ENCODE measurements at places on chromosomes 3 and 15. TPM values are rescaled to one million over a fixed set of nuclear protein-coding genes. Genes with fewer than 3 reads are reported as not detected.
A peak's percentile ranks its signal among the peaks of the same experiment; 100 is the strongest.

Gene CPB1
- not detected for total RNA-seq

Gene ITGA11
- total RNA-seq, result 0.92 TPM

DNA sequence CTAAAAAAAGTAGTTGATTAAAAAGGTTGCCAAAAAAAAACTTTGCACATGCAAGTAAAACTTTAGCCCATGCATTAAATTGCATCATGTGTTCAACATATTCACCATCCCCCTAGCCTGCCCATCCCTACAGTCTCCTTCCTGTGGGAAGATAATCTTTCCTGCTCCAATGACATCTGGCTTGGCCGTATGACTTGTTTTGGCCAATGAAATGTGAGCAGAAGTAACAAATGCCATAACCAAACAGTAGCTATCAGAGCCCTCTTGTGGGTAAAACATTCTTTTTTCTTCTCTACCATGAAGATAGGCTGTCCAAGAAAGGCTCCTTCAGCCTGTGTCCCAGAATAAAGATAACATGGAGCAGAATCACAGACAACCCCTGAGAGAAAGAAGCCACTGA, 15.3 kb downstream of the ERC2 start:
- no peak for DNase-seq
- no peaks in the 10 kb centered on the region for H3K36me3 ChIP-seq
- no peak overlapping the region for H3K27ac ChIP-seq

Gene SLC12A1
- not detected for total RNA-seq

Gene THOC7
- total RNA-seq, result 107 TPM

DNA sequence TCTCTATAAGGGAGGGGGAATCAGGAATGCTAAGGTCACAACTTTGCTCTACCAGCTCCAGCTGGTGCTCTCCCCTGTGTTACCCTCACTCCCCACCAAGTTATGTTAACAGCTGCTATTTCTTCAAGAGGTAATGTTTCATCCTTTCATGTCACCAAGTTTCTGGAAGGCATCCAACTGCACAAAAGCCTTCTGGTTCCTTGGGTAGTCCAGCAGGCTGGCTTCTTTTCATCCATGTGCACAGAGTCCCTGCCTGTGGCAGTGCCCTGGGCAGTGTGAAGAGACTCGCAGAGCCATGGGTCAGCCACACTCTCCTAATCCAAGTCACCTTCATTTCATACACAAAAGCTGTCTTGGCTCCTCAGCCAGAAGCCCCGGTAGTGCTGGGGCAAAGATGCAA, 737.5 kb upstream of the LMCD1 start:
- no peaks in the 10 kb centered on the region for H3K4me1 ChIP-seq
- no peaks in the 10 kb centered on the region for H3K36me3 ChIP-seq
- no peak for DNase-seq
- H3K4me3 ChIP-seq, result no peak overlapping the region
- H3K27ac ChIP-seq, result no peak overlapping the region

DNA sequence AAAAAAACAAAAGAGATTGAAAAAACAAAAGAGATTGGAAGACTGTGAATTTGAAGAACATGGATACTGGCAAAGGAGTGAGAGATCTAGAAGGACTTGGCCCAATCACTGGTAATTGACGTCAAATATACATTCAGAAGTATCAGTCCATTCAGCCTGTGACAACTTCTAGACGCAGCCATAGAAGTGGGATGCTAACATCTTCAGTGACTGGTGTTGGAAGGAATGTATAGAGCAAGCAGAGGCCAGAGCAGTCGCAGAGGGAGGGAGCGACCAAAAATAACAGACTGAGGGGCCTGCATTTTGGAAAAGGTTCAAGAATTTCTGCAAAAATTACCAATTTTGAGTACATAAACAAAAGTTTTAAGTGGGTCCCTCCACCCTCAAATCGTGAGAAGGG, 473.3 kb downstream of the CADM2 start:
- no peaks in the 10 kb centered on the region for H3K4me1 ChIP-seq
- no peak overlapping the region for H3K4me3 ChIP-seq

GRCh38 chr3:130539005-130539404, 22.0 kb downstream of the COL6A6 start:
- no peaks in the 10 kb centered on the region for H3K36me3 ChIP-seq
- peaks cover 8% of the 10 kb centered on the region for H3K27me3 ChIP-seq
- H3K4me3 ChIP-seq, result no peak overlapping the region
- H3K27ac ChIP-seq, result no peak overlapping the region

DNA sequence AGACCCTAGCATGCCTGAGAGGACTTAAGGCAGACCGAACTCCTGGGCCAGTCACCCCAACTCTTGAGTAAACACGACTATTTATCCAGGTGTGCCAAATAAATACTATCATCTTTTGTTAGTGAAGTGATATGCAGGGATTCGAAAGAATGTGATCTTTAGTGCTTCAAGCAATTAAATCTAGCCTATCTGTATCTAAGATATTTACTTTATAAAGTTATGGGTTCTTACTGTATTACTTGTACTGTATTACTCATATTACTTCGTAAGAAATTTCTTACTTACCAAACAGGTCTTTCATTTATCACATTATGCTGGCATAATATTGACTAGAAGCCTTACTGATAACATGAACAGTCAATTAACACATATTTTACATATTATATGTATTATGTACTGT, 211.6 kb upstream of the NECTIN3 start:
- DNase-seq, result no peak
- no peaks in the 10 kb centered on the region for H3K36me3 ChIP-seq
- H3K4me3 ChIP-seq, result no peak overlapping the region
- H3K27me3 ChIP-seq, result peaks cover 4% of the 10 kb centered on the region
- H3K4me1 ChIP-seq, result no peaks in the 10 kb centered on the region
- no peak overlapping the region for H3K27ac ChIP-seq

Gene DLL4
- 0.14 TPM for total RNA-seq

DNA sequence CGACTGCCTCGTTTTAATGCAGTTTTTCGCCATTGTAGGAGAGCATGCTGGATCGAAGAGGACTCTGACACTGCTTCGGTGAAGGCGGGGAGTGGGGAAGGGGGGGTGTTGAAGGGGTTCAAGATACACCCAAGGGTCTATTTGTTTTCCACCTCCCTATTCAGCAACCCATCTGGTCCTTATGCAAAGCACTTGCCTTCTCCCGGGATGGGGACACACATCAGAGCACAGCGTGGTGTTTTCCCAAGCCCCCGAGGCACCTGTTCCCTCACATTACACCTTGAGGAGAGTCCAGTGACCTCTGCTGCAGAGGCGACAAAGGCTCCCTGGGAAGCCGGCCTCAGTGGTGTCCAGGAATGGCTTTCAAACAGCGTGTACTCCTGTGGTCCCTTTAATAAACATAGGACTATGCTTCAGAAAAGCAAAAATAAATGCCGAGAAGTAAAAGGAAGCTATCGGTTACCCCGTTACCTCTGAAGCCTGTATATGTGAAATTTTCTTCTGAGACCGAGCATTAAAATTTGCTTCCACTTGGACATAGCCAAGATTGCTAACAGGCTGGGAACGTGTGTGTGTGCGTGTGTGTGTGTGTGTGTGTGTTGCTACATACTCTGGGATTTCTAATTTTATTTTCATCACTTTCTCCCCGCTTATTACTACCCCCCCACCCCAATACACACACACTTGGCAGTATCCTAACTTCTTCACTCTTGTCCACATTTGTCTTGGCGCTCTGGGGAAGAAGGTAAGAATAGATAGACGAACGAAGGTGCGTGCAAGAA, 53.2 kb downstream of the CCDC54 start:
- peaks cover 56% of the 10 kb centered on the region for H3K27me3 ChIP-seq
- no peak for DNase-seq
- H3K4me3 ChIP-seq, result peak overlapping the region; percentile 79
- H3K4me1 ChIP-seq, result peaks cover 17% of the 10 kb centered on the region

Gene LRRC2
- not detected for total RNA-seq

DNA sequence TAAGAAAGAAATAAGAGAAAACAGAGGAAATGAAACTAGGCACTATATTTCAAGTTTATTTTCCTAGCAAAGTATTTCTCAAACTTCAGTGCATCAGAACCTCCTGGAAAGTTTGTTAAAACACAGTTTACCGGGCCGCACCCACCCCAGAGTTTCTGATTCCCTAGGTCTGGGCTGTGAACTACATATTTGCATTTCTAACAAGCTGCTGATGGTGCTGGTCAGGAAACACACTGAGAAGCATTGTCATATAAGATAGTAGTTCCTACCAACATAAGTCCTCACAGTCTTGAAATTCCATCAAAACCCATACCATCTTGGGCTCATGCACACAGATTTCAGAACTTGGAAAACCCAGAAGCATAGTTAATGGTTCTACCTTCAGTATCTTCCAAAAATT, 8.3 kb downstream of the SLC9A9 start:
- H3K4me1 ChIP-seq, result peaks cover 10% of the 10 kb centered on the region
- no peak overlapping the region for H3K27ac ChIP-seq

Gene P3H2
- not detected for total RNA-seq

DNA sequence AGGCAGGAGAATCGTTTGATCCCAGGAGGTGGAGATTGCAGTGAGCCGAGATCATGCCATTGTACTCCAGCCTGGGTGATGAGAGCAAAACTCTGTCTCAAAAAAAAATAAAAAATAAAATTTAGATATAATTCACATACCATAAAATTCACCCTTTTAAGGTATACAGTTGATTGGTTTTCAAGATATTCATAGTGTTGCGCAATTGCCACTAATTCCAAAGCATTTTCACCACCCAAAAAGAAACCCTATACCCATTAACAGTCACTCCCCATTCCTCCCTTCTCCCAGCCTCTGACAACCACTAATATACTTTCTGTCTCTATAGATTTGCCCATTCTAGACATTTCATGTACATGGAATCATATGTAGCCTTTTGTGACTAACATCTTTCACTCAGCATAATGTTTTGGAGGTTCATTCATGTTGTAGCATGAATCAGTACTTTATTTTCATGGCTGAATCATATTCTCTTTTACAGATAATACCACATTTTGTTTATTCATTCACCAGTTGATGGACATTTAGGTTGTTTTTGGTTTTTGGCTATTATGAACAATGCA, 116.7 kb downstream of the RASA2 start:
- DNase-seq, result no peak
- H3K27me3 ChIP-seq, result no peaks in the 10 kb centered on the region
- no peak overlapping the region for H3K4me3 ChIP-seq
- H3K4me1 ChIP-seq, result no peaks in the 10 kb centered on the region
- no peak overlapping the region for H3K27ac ChIP-seq
- peaks cover 70% of the 10 kb centered on the region for H3K36me3 ChIP-seq

DNA sequence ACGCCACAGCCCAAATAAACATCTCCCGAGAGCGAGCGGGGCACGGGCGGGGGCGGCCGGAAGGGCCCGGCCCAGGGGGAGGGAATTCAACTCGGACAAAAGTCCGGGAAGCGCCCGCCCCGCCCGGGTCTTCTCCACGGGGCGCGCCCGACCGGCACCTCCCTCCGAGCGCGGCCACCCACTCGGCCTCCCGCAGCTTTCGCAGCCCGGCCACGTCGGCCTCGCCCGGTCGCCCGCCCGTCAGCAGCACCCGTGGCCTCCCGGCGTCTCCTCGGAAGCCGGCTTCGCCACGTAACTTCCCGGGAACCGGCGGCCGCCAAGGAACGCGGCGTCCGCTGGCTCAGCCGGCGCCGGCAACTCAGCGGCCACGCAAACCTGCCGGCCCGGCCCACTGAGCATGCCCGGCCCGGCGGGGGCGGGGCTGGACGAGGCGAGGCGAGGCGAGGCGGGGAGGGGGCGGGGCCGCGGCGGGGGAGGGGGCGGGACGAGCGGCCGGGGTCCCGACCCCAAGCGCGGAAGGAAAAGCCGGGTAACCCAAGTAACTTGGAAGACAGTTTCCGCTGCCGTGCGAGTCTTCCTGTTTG, at the start of gene TJP1:
TJP1 (minus strand) TSS at position 369 of the 584 bp plus-strand sequence. CDS start 440 bp downstream, outside the sequence.
- DNase-seq, result no peak
- H3K4me3 ChIP-seq, result no peak within 1 kb of the TSS
- H3K4me1 ChIP-seq, result peaks cover 8% of the 10 kb centered on the region

GRCh38 chr15:45130291-45131000, 652 bp downstream of the DUOX1 start:
- H3K27me3 ChIP-seq, result peaks cover 75% of the 10 kb centered on the region
- H3K4me3 ChIP-seq, result no peak overlapping the region
- H3K36me3 ChIP-seq, result no peaks in the 10 kb centered on the region
- H3K4me1 ChIP-seq, result peaks cover 4% of the 10 kb centered on the region
- no peak overlapping the region for H3K27ac ChIP-seq

DNA sequence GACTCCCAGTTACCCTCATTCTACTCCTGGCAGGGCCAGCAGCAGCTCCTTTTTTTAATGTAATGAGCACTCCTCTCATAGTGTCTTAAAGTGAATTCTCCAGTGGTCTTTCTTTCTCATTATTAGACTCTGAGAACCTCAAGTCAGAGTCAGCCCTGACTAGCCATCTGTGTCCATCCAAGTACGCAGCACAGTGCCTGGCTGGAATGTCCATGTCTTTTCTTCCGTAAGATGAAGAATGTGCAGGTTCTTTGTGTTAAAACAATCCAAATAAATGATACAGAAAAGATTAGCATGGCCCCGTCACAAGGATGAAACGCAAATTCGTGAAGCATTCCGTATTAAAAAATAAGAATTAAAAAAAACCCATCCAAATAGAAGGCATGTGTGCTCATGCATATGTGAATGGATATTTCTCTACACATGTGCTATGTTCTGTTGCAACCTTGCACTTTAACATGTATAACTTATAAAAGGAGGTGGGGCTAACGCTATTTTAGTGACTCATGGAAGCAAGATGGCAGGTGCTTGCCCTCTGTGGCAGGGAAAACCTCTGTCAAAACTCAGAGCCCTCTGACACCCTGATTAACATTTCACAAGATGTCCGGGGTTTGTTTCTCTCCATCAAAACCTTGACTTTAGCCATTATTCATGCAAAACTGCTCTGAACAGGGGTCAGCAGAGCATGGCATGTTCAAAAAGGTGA, 170.7 kb upstream of the TOPAZ1 start:
- no peaks in the 10 kb centered on the region for H3K36me3 ChIP-seq
- H3K4me3 ChIP-seq, result no peak overlapping the region
- no peak for DNase-seq

Gene TRH
- total RNA-seq, result not detected

Gene GP9
- not detected for total RNA-seq

DNA sequence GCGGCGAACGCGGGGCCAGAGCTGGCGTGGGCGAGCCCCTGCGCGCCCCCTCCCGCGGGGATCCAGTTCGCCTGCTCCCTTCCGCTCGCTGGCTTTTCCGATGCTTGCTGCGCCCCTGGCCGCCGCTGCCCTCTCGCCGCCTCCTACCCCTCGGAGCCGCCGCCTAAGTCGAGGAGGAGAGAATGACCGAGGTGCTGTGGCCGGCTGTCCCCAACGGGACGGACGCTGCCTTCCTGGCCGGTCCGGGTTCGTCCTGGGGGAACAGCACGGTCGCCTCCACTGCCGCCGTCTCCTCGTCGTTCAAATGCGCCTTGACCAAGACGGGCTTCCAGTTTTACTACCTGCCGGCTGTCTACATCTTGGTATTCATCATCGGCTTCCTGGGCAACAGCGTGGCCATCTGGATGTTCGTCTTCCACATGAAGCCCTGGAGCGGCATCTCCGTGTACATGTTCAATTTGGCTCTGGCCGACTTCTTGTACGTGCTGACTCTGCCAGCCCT, 721 bp downstream of the P2RY1 start:
- no peak for DNase-seq
- H3K27ac ChIP-seq, result peak overlapping the region; percentile 26
- peak overlapping the region; percentile 88 for H3K4me3 ChIP-seq

- H3K4me1 ChIP-seq, result no peaks in the 10 kb centered on the region
- H3K36me3 ChIP-seq, result no peaks in the 10 kb centered on the region
- no peak overlapping the region for H3K27ac ChIP-seq
- H3K4me3 ChIP-seq, result no peak overlapping the region
- no peak for DNase-seq
Measured at GRCh38 chr3:52783211-52783555, 5.8 kb downstream of the ITIH1 start.
